ENCODE measurements at places on chromosomes 1 and 21.

DNA sequence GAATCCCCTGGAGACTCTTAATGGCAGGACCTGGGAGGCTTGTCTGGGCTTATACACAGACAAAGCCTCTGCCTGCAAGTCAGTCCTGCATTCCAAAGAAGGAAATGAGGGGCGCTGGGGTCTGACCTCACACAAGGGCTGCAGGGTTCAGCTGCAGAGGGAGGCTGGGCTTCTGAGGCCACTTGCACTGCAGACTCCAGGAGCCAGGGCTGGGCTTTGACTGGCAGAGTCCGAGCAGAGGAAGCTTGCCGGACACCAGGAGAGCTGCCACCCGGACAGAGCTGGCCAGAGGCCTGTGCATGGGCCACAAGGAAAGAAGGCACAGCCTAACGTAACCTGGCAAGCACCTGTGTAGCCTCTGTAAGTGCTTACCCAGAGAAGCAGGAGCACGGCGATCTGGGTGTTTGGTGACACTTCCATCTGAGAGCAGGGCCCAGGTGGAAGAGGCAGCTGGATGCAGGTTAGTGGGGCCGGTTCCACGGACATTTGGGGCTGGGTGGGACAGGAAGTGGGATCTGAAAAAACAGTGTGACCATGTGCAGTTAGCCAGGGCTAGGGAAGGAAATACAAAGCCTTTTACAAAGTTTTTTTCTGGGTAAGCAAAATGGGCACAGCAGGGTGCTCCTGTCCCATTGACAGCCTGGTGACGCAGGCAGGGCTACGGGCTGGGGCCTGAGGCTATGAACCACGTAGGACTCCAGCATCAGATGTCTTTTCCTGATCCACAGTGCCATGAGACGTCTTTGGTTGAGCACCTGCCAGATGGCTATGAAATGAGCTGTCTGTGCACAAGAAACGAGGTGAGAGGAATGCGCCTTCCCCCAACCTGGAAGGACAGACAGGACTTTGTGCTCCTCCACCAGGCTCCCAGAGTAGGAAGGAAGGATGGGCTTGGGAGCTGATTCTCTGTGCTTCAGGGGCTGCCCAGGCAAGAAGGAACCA, 37.3 kb upstream of the LBR start:
- DNase-seq, result no peak

- DNase-seq, result no peak
These were observed 68.9 kb downstream of the ST3GAL3 start for GRCh38 chr1:43776043-43776761.

DNA sequence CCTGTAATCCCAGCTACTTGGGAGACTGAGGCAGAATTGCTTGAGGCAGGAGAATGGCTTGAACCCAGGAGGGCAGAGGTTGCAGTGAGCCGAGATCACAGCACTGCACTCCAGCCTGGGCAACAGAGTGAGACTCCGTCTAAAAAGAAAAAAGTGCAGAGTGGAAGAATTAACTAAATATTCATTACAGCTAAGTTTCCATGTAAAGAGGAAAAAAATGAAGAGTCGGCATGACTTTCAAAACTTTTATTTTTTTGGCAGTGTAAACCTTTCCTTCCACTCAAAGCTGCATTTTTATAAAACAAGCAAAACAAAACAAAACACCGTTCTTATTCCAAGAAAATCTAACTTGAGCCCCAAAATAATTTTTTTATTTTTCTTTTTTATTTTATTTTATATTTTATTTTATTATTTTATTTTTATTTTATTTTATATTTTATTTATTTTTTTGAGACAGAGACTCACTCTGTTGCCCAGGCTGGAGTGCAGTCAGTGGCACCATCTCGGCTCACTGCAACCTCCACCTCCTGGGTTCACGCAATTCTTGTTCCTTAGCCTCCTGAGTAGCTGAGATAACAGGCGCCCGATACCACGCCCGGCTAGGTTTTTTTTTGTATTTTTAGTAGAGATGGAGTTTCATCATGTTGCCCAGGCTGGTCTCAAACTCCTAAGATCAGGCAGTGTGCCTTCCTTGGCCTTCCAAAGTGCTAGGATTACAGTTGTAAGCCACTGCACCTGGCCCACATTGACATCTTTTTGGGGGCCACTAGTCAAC, 62.9 kb downstream of the PACC1 start:
- DNase-seq, result no peak

DNA sequence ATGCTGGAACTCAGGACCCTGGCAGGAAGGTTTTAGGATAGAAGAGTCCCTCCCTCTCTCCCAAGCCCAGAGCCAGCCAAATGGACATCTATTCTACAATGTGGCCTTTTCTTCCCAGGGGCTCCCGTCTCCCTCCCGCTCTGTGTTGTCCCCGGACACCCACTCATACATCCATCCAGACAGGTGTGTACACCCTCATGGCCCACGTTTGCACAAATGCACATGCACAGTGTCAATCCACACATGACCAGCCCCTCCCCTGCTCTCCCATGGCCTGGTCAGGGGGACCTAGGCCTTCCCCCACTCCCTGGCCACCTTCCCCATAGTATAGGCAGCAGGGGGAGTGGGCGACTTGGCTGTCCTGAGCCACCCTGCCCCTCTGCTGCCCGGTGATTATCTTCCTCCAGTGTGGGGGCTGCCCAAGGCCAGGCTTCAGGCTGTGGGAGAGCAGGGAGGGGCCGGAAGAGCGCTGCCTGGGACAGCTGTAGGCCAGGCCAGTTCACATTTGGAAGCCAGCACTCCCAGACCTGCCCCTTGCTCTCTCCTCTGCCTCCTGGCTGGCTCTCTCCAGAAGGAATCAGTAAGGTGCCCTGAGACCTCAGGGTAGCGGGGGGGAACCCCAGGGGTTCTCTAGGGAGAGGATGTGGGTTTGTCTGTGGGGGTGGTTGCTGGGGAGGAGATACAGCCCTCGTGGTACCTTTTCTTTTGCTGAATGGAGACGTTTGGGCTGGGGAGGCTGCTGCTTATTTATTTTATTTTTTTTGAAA, 4.1 kb upstream of the PTPN7 start:
- DNase-seq, result no peak
